ENCODE measurements at places on chromosomes 2 and 18.

DNA sequence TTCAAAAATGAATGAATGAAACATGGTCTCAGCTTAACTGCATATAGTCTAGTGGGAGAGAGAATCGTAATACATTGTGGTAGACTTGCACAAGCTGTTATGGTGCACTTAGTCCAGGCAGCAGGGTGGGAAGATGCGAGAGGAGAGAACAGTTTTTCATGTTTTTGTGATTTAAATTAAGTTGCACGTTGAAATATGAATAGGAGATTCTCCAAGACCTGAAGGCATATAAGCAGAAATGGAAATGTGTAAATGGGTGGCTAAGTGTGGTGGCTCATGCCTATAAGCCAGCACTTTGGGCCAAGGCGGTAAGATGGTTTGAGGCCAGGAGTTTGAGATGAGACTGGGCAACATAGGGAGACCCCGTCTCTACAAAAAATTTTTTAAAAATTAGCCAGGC is 60.5 kb downstream of the TMEM185B start:
- no peak for DNase-seq

- DNase-seq, result no peak
These were observed 643.9 kb upstream of the VRK2 start for GRCh38 chr2:57402755-57403154.

DNA sequence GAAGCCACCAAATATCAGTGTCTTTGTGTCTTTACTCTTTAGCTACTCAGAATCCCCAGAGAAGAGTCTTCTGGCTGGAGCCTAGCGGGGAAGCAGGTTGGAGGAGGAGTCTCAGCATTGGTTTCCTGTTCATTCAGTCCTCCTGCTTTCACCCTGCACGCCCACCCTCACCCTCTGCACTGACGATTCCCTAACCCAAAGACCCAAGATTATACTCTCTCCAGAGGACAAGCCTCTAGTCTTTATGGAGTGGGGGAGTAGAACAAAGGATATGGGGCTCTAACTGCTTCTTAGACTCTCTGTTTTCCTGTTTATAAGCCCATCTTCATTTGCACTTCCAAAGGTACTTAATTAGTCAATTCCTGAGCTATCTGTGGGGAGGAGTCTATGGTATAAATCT is 338.8 kb downstream of the AGPS start:
- DNase-seq, result no peak

- no peak for DNase-seq
These were observed 113.1 kb upstream of the RAB12 start for GRCh38 chr18:8496186-8496585.

- no peak for DNase-seq
These were observed 31.7 kb downstream of the L3MBTL4 start for GRCh38 chr18:6382963-6383362.

- DNase-seq, result no peak
These were observed 22.0 kb upstream of the HNMT start for GRCh38 chr2:137942037-137942832.

DNA sequence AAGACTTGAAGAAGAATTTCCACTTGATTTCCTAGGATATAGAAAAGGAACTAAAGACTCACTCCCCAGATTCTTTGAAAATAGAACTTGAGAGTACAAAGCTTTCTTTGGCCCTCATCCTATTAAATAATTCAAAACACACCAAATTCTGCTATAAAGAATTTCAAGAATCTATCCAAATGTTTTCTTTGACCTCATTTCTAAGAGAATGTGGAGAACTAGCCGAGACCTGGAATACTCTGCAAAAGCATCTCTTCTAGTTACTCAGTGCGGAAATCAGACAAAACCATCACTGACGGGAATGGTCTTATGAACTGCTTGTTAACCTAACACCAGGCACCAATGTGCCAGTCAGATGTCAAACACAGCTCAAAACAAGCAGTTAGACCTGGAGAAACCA is 44.2 kb upstream of the ARL5A start:
- no peak for DNase-seq

DNA sequence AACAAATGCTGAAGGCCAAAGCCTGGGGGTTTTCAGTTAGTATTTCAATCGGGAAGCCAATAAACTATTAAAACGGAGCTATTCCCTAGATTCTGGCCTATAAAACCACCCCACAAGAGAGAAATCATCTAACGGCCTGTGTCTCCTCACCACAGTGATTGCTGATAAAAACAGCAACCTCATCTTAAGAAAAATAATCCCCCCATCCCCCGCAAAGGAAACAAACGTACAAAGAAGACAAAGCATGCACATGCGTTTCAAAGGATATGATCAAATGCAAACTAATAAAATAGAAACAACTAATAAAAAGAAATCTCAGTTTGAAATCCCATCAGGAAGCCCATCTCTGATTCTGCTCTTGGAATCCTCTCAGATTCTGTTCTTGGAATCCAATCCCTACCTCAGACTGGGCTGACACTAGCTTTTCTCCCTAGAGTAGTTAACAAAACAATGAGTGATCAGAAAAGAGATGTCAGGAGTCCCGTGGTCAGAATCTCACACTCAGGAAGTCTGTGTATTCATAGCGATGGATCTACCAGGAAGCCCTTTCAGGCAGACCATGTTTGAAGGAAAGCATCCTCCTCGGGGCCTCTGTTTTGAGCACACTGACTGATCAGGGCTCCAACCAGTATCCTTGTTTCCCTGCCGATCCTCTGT is 150.7 kb downstream of the THADA start:
- no peak for DNase-seq

GRCh38 chr2:69663860-69664259 is 20.3 kb upstream of the AAK1 start:
- DNase-seq, result no peak

- DNase-seq, result peak; percentile 71
These were observed 466.0 kb downstream of the PTH2R start for GRCh38 chr2:208872591-208872990.

- DNase-seq, result peak; percentile 43
These were observed 669 bp downstream of the LNPK start for GRCh38 chr2:176001281-176001915.

GRCh38 chr2:131031431-131031841 is 61.8 kb downstream of the FAM168B start:
- DNase-seq, result no peak

DNA sequence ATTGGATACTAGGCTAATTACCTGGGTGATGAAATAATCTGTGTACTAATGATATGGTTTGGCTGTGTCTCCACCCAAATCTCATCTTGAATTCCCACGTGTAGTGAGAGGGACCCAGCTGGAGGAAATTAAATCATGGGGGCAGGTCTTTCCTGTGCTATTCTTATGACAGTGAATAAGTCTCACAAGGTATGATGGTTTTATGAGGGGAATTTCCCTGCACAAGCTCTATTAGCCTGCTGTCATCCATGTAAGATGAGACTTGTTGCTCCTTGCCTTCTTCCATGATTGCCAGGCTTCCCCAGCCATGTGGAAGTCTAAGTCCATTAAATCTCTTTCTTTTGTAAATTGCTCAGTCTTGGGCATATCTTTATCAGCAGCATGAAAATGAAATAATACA is 394.1 kb upstream of the SYT4 start:
- DNase-seq, result peak; percentile 76

DNA sequence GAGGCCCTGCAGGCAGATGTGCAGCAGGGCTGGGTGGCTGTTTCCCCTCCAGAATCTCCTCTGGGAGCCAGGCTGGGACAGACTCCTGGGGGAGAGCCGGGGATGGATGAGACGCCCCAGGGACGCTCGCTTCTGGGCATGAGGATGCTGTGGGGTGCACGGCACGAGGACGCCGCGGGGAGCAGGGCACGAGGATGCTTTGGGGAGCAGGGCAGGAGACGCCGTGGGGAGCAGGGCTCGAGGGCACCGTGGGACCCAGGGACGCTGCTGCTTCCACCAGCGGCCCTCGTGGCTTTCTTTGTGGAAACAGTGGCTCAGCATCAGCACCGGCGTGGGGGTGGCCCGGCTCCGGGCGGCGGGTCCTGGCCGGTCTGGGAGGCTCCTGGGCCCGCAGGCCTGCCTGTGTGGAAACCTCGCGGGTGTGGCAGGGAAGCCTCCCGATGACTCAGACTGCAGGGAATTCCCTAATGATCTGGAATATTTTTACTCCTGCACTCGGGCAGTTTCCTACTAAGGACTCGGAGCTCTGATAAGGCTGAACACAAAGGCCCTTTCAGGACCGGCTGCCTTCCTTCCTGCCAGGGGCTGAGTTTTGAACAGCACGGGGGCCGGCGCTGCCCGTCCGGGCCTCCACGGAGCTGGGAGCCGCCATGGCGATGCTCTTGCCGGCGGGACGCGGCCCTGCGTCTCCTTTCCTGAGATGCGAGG is 62.6 kb downstream of the NFATC1 start:
- DNase-seq, result peak; percentile 70

DNA sequence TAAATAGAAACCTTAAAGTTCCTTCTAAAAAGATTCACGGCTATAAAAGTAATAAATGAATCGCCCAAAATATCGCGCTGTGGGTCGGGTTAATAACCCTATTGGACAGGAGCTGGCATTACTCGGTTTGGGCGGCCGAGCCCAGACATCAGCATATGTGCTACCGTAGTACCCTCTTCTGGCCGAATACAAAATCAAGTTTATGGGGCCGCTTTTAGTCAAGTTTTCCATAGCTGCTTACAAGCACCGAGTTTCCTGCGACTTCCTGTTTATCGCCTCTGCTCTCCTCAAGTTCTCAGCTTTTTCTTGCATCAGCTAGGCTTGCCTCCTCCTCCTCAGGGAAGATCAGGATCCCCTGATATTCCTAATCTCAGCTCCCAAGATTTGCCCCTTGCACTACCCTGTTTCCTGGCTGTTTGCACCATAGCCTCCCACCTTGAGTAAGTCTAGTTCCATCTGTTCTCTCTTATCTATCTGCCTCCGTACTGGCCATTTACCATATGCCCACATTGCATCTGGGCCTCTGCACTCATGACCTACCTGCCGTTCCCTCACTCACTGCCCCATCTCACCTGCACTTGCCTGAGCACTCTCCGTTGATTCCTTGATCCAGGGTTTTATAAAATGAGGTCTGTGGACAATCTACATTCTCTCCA is 56.1 kb downstream of the SLC35F5 start:
- DNase-seq, result no peak

DNA sequence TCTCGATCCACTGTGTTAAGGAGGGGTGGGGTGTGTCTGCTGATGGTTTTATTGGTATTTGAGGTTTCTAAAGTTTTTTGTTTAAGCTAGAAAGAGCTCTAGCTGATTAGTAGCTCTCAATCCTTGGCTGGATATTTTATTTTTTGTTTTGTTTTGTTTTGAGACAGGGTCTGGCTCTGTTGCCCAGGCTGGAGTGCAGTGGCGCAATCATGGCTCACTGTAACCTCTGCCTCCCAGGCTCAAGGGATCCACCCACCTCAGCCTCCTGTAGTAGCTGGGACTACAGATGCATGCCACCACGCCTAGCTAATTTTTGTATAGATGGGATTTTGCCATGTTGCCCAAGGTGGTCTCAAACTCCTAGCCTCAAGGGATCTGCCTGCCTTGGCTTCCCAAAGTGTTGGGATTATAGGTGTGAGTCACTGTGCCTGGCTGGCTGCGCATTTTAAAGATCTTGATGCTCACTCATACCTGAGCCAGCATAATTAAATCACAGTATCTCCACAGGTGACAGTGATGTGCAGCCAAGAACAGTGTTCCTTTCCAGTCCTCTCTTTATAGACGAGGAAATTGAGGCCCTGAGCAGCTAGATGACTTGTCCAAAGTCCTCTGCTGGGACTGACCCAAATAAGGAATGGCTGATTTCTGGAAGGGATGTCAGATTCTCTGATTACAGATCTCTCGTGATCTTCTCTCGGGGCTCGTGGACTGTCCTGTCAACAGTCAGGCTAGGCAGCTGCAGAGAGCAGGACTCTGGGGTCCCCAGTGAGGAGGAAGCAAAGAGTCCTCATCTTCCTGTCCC is 44.5 kb downstream of the SPTBN1 start:
- DNase-seq, result no peak

GRCh38 chr18:26653943-26654615 is 105.7 kb upstream of the KCTD1 start:
- no peak for DNase-seq

DNA sequence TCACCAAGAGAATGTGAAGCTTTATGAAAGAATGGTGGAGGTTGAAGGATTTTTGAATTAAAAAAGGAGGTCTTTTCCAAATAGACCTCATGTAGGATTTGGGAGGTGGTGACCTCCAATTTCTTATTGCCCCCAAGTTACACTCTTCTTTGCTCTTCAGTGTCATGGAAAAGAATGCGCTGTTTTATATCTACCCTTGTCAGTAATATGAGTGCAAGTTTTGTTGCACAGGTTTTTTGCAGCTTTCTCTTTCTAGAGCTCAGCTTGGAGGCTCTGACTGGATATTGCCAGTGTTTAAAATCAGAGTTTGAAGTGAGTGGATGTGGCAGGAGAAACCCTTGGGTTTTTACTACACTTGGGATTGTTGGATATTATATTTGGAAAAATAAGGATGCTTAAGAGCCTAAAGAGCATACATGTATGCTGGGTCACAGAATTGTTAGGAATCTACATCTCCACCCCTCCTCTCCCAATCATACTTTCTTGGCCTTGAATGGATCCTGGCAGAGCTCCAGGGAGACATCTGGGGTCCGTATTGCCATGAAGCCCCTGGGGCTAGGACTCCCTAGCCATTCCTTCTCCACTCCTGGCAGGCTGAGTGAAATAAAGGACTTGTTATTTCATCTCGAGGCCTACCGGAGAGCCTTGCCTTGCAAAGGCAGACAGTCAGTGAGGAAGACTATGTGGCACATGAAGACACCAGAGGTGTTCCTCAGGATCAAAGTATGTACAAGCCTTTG is 43.8 kb downstream of the APOB start:
- no peak for DNase-seq

GRCh38 chr2:126810001-126810400 is 88.7 kb upstream of the TEX51 start:
- DNase-seq, result no peak

DNA sequence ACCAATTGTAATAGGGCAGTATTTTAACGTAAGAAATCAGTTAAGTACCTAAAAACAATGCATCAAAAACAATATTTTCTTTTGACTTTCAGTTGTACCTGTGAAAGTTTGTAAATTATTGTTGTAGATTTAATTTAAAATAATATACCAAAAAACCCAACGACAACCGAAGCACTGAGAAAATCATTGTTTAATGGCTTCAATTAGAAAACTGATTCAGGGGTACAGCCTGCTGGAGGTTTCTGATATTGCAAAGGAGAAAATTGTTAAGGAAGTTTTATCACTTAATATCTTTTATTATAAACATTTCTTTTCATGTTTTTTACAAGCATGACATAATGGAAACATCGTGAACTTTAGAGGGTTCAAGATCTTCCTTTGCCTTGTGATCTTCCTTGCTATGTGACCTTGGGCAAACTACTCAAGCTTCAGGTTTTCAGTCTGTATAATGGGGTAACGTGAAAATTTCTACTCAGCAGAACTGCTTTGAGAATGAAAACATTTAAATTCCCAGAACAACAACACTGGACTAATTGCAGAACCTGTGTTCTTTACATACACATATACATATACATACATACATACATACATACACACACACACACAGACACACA is 76.3 kb upstream of the GLS start:
- no peak for DNase-seq
